Activated naive CD4-positive, alpha-beta T cell treated with anti-CD3 and anti-CD28 coated beads for 36 hours (primary cell): ENCODE measurements at places on chromosomes 12 and 14. TPM values are rescaled to one million over a fixed set of nuclear protein-coding genes. Genes with fewer than 3 reads are reported as not detected.

- DNase-seq: peak; percentile 49
Observed at GRCh38 chr12:120235369-120236323, 29.9 kb downstream of the PXN start.

DNA sequence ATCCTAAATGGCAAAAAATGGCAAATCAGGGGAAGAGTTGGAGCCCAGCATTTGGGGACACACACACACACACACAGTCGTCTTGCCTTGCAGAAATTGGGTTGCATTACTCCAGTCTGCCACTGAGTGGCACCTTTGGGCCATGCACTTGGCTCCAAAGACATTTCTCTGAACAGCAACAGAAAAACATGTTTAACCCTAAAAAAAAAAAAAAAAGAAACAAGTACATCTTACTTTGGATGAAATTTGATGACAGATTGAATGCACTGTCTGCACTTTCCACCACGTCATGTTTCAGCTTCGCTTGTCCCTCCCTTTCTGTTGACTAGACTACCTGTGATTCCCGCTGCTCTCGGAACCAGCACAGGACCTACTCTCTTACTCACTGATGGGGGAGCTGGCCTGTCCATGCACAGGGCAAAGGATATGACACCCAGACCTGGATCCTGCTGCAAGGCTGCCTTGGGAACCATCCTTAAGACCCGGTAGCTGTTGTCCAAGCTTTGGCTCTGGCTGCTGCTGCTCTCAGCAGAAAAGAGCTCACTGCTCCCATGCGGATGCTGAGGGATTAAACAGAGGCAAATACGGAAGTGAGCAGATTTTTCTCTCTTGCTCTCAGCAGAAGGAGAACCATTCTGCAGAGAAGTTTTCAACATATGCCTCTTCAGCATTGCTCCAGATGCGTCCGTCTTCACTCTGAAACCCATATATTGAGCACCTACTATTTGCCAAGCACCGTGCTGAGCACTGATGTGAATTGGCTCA is 376.8 kb downstream of the DPF3 start:
- DNase-seq: peak; percentile 86

TMEM30B gene
- 2.8 TPM for total RNA-seq

DNA sequence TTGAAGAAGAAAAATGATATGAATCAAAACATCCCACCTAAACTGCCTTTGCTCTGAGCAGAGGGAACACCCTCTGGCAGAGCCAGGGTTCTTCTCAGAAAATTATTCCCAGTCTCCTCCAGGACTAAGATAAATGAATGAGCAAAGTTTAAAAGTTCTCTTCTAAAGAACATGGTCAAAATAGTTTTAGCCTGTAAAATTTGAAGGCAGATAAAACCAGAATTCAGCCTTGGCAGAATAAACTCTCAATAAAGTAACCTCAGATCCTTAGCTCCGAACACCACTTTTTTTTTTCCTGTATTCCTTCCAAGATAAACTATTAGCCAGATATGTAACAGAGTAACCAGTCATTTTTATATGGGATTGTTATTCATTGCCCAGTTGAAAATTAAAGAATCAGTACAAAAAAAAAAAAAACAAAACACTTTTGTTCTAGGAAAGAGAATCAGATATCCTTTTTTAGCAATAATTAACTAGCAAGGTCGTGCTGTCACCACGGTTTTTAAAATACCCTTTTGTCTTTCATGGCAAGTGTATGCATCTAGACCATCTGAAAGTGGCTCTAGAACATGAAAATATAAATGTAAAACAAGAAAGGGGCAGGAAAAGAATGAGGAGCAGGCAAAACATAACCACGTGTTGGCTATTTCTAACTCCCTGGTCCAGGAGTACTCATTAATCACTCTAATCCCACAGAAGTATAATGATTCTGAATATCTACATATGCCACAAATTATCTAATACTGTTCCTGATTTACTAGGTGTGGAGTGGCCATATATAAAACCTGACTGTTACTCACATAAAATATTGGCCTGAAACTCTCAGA is 60.8 kb downstream of the CAPZA3 start:
- no peak for DNase-seq

KRT79 gene
- not detected for total RNA-seq

MIPOL1 gene
- total RNA-seq: not detected

PIWIL1 gene
- not detected for total RNA-seq

CCDC38 gene
- total RNA-seq: not detected

CLSTN3 gene
- 18.3 TPM for total RNA-seq

- no peak for DNase-seq
Observed at GRCh38 chr14:91869556-91869955, 2.2 kb upstream of the TC2N start.

DNA sequence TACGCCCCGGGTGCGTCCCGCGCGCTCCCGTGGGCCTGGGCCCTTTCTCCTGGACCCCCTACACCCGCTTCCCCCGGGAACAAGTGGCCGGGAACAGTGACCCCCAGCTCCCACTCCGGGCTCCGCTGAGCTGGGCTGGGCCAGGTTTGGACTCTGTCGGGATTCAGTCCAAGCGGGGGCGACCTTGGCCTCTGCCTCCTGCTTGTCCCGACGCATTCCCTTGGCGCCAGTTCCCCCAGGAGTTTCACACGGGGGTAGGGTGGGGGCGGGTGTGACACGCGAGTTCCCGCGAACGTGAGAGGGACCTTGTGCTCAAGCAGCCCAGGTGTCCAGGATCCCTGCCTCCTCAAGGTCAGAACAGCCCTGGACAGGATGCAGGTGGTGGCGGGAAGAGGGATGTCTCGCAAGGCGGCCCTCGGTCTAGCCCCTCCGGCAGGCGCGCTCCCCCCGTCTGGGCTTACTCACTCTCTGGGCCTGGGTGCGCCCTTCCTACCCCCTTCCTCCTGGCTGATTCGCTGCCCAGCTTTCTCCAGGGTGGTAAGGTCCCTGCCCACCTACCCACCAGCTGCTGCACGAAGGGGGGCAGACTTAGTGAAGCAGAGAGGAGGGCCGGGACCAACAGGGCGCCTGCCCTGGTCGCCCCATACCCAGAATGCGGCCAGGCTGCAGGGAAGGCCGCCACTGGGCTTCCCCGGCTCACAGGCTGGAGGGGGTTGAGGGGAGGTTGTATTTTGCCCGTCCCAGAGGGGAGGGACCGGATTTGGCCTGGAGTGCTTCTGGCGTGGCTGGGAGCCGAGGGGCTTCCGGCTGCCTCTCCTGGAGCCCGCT is 862 bp downstream of the CRIP2 start:
- DNase-seq: no peak

CDCA3 gene
- 108 TPM for total RNA-seq

FSCB gene
- not detected for total RNA-seq

PROX2 gene
- 0.07 TPM for total RNA-seq

INHBC gene
- total RNA-seq: not detected

DNA sequence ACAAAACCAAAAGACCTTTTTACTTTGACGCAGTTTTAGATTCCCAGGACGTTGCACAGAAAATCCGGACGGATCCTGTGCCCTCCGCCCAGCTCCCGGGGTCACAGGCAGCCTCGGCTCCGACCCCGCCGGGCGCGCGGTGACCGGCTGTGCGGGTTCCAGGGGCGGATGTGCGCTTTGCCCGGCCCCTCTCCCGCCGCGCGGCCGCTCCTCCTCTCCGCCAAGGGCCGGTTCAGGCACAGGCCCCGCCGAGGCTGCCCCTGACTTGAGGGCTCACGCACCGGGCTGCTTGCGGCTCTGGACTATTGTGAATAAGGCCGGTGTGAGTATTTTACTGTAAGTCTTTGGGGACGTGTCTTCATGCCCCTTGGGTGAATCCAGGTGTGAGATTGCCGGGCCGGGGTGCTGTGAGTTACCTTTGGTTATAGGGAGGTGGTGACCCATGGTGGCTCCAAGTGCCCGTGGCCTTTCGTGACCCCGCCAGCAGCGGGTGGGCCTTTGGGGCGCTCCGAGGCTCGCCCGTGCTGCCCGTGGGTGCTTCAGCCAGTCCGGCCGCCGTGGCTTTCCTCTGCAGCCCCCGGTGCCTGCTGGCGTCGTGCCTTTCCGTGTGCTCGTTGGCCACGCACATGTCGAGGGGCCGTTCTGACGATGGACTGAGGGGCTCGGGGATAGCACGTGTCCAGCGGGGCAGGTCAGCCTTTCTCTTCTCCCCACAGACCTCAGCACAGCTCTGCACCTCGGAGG is 45.9 kb downstream of the NOC4L start:
- no peak for DNase-seq

DNA sequence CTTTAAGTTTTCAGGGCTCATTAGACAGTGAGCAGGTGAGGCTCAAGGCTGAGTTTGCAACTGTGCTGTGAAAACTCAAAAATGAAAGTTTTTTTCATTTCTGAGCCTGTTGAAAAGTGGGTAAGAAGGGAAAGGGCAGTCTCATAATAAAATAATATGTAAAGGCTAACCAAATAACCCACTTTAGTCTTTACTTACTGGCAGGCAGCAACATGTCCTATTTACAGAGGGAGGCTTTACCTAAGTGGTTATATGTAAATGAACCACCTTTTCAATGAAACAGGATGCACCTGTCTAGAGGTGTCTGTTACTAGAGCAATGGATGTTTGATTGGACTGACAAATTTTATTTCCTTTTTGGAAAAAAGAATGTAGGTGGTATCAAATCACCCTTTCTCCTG is 158.0 kb downstream of the ETV6 start:
- no peak for DNase-seq

PIP4K2C gene
- 12.7 TPM for total RNA-seq

SERPINA10 gene
- total RNA-seq: not detected

PPP1R1A gene
- not detected for total RNA-seq

GRCh38 chr12:685388-685787 is 22.1 kb upstream of the NINJ2 start:
- DNase-seq: peak; percentile 94

LRR1 gene
- 49.1 TPM for total RNA-seq

DNA sequence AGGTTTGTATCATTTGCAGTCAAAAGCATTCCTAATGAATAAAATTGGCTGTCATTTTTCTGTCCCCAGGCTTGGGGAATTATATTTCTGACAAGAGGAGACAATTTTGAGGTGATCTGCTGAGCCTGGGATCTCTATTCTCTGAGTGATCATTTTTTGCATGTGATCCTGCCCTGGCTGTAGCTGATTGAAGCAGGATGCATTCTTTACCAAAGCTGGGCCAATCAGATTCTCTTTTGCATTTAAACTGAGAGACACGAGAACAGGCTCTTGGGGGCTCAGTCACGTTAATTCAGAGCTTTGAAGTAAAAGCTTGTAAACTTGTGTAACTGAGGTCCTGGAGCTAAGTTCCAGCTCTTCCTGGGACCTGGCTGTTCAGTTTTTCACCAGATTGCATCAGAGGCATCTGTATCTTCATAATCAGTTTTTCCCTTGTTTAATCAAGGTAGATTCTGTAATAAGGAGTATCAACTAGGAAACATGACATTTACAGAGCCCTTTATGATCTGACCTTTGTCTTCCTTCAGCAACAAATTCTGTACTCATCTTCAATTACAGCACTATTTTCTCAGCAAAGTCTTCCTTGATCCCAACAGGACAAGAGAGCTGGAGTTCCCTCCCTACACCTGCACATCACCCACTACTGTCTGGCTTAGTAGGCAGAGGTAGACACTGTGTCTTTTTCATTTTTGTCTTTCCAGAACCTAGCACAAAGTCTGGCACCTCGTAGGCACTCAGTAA is 35.0 kb upstream of the MANSC4 start:
- no peak for DNase-seq

- DNase-seq: no peak
Observed at GRCh38 chr14:64943556-64943955, 1.0 kb upstream of the GPX2 start.

- DNase-seq: no peak
Observed at GRCh38 chr12:89878327-89878726, 169.7 kb upstream of the ATP2B1 start.

MYBPC1 gene
- not detected for total RNA-seq

TMEM253 gene
- total RNA-seq: not detected

DNA sequence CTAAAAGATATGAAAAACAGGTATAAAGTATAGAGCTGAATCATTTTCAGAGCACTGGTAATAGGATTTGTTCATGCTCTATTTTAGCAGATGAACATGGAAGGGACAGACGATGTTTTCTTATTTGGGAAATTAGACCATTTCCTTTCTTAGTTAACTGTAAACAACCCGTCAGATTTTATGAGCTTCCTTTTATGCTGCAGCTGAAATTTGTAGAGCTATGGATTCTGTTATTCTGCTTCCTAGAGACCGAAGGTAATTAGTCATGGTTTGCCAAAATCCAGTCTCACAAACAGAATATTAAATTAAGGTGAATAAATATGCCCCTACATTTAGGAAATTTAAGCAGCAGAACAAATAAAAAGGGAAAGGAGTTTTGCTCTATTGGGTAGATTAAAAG is 180.2 kb upstream of the SYT1 start:
- DNase-seq: no peak

DNA sequence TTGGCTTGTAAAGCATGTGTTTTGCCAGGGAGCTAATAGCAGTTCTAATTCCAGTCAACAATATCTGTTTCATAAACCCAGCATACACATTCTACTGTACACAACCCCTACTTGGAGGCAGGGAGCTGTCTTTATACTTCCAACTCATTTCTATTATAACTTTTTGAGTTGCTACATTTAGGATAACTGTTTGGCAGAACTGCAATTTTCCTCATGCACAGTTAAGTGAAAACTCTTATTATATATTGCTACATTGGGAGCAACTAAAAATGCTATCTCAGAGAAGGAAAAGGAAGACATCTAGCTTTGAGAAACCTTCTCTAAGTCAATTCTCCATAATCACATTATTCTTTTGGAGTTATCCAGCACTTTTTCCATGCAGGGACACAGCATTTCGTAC is 480.2 kb downstream of the RPS29 start:
- DNase-seq: no peak

TMPRSS12 gene
- not detected for total RNA-seq

DNA sequence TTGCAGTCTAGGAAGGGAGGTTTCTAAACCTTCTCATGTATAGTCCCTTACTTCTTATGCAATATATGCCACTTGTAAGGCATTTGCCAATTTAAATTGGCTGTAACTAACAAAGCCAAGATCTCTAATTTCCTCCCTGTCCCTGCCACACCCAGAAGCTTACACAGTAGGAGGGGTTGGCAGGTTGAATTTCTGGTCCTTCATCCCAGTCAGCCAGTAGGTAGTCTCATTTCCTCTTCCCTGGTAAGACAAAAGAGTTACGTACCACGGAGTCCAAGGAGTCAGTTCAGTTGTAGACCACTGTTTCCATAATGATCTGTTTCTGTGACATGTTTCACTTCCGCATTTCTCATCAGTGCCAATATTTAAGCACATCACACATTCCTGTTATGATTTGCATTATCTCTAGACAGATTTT is 47.0 kb upstream of the PLBD1 start:
- DNase-seq: no peak

CLEC2A gene
- not detected for total RNA-seq

ADCY6 gene
- 0.05 TPM for total RNA-seq
